ENCODE measurements at places on chromosomes 6 and 20. TPM values are rescaled to one million over a fixed set of nuclear protein-coding genes. Genes with fewer than 3 reads are reported as not detected.

The OR2J3 gene
- total RNA-seq: not detected

The SPAG4 gene
- 3.3 TPM for total RNA-seq

GRCh38 chr6:1110941-1111349 is 201.0 kb upstream of the FOXQ1 start:
- DNase-seq: no peak
- no peaks in the 10 kb centered on the region for H3K27me3 ChIP-seq
- no peaks in the 10 kb centered on the region for H3K36me3 ChIP-seq
- no peaks in the 10 kb centered on the region for H3K4me1 ChIP-seq
- H3K27ac ChIP-seq: no peak overlapping the region

GRCh38 chr20:25040438-25040831 is 17.5 kb downstream of the ACSS1 start:
- H3K27me3 ChIP-seq: no peaks in the 10 kb centered on the region
- H3K4me3 ChIP-seq: peak overlapping the region; percentile 3
- peak; percentile 95 for DNase-seq
- H3K36me3 ChIP-seq: no peaks in the 10 kb centered on the region
- H3K27ac ChIP-seq: peak overlapping the region; percentile 89

GRCh38 chr20:35446356-35447078 is 8.5 kb upstream of the GDF5 start:
- peak overlapping the region; percentile 15 for H3K4me3 ChIP-seq
- no peaks in the 10 kb centered on the region for H3K27me3 ChIP-seq
- no peak overlapping the region for H3K27ac ChIP-seq
- DNase-seq: no peak
- H3K4me1 ChIP-seq: peaks cover 5% of the 10 kb centered on the region

The DNMT3B gene
- 0.54 TPM for total RNA-seq

The CST1 gene
- total RNA-seq: not detected

The CDH4 gene
- under 0.01 TPM for total RNA-seq

- peak overlapping the region; percentile 81 for H3K27ac ChIP-seq
- no peaks in the 10 kb centered on the region for H3K27me3 ChIP-seq
- peaks cover 33% of the 10 kb centered on the region for H3K4me1 ChIP-seq
Measured at GRCh38 chr6:169528755-169529154, 173.1 kb downstream of the WDR27 start.

DNA sequence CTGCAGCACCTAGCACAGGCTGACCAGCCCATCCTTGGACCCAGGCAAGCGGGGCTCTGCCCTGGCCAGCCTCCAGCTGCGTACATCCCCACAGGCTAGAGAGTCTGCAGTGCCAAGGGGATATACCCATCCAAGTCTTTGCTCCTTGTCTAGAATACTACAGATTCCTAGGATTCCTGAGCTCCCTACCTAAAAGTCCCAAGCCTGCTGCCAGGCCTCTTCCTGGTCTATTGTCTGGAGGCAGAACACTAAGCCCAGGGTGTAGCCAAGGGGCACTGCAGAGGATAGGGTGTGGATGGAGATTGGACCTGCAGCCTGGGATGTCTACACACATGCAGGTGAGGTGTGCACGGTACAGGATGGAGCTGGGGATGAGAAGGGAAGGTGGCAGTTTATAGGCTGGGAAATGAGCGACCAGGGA is 90.0 kb upstream of the SIRPA start:
- H3K27me3 ChIP-seq: no peaks in the 10 kb centered on the region
- peaks cover 23% of the 10 kb centered on the region for H3K4me1 ChIP-seq
- H3K4me3 ChIP-seq: no peak overlapping the region
- no peak for DNase-seq
- H3K36me3 ChIP-seq: no peaks in the 10 kb centered on the region

The WFDC2 gene
- 42.5 TPM for total RNA-seq

DNA sequence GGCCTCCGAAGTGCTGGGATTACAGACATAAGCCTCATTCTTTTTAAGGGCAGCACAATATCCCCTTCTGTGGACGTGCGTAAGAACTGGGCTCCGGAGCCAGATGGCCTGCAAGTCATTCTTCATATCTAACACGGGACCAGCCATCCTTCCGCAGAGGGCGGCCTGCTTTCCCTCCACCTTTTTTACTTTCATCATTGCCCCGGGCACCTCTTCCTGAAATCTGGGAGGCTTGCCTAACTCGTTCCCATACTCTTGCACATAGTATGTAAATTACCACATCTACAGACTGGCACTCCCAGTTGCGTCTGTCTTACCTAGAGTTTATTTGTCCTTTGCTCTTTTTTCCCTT is 29.9 kb upstream of the SLC23A2 start:
- no peak for DNase-seq
- no peak overlapping the region for H3K27ac ChIP-seq
- H3K4me3 ChIP-seq: no peak overlapping the region
- H3K36me3 ChIP-seq: no peaks in the 10 kb centered on the region

- H3K36me3 ChIP-seq: no peaks in the 10 kb centered on the region
- H3K4me3 ChIP-seq: no peak overlapping the region
- no peak for DNase-seq
Measured at GRCh38 chr6:32056254-32056653, 18.0 kb downstream of the CYP21A2 start.

DNA sequence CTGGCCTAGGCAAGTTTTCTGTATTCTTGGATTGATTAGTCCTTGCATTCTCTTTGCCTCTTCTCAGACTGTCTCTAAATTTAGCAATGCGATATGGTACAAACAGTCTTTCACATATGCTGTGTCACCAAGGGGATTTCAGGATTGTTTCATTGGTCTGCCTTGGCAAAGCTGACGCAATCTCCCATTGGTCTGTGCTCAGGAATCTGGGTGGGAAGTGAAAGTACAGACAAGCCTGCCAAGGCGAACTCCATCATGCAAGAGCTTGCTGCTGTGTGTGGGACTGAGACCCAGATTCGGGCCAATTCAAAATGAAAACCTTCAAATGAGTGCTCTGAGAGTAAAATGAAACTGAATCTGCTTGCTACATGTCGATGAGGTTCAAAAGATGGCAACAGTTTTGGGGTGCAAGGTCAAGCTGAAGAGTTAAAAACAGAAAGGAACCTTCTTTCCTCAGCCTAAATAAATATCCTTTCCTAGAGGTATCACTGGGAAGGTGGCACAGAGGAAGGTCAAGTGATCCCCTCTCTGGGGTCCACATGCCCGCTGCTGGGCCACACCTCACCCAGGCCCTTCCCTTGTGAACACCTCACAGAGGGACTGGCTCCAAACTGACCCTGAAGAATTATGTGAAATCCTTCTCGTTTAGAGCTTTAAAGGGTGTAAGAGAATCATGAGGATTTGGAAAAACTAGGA is 198.8 kb upstream of the PREP start:
- no peak overlapping the region for H3K4me3 ChIP-seq
- H3K27ac ChIP-seq: peak overlapping the region; percentile 56
- H3K27me3 ChIP-seq: no peaks in the 10 kb centered on the region
- H3K36me3 ChIP-seq: no peaks in the 10 kb centered on the region
- H3K4me1 ChIP-seq: no peaks in the 10 kb centered on the region
- peak; percentile 89 for DNase-seq

DNA sequence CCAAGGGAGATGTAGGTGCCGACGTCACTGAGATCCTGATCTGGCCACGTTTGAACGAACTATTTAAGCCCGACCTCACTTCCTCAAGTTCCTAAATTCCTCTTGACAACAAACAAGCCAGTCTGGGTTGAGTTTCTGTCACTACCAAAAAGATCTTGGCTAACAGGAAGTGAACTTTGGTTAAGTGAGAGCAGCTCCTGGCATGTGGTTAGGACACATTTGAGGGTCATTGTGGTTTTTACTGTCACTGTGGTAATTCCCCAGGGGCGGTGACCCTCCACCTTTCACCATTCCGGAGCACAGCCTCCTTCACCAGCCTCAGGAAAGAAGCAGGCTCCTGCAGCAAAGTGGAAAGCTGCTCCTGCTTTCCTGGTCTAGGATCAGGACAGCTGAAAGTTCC is 43.1 kb upstream of the ZNF831 start:
- H3K27ac ChIP-seq: no peak overlapping the region
- no peaks in the 10 kb centered on the region for H3K4me1 ChIP-seq
- no peaks in the 10 kb centered on the region for H3K36me3 ChIP-seq
- no peak for DNase-seq

- H3K27me3 ChIP-seq: no peaks in the 10 kb centered on the region
- no peak overlapping the region for H3K27ac ChIP-seq
- H3K4me3 ChIP-seq: no peak overlapping the region
- no peaks in the 10 kb centered on the region for H3K4me1 ChIP-seq
Measured at GRCh38 chr20:2394411-2395055, 13.8 kb downstream of the TGM6 start.

DNA sequence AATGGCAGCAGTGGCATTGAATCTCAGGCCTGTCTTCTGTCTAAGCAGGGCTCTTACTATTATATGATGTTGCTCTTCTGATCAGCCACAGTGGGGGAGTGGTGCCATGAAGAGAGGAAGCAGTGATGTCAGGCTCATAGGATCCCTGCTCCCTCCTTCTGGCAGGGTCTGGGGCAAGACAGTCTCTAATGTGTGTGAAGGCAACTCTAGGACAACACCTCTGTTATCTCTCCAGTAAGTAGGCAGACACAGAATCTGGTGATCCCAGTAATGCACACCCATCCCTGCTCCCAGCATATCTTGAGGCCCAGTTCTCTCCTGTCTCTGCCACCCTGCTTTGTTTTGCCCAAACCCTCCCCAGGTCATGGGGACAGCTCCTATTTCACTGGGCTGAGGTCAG is 8.8 kb downstream of the C20orf202 start:
- H3K27me3 ChIP-seq: peaks cover 11% of the 10 kb centered on the region
- no peak overlapping the region for H3K27ac ChIP-seq
- H3K36me3 ChIP-seq: no peaks in the 10 kb centered on the region
- DNase-seq: no peak

The TPX2 gene
- 1.8 TPM for total RNA-seq

The PKHD1 gene
- total RNA-seq: 0.66 TPM

DNA sequence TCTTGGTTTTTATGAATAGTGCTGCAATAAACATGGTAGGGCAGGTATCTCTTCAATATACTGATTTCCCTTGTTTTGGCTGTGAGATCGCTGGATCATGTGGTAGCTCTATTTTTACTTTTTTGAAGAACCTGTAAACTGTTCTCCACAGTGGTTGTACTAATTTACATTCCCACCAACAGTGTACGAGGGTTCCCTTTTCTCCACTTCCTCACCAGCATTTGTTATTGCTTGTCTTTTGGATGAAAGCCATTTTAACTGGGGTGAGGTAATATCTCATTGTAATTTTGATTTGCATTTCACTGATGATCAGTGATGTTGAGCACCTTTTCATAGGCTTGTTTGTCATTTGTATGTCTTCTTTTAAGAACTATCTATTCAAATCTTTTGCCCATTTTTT is 8.0 kb upstream of the ARG1 start:
- H3K27ac ChIP-seq: no peak overlapping the region
- no peaks in the 10 kb centered on the region for H3K36me3 ChIP-seq
- no peaks in the 10 kb centered on the region for H3K4me1 ChIP-seq

The MARCKS gene
- total RNA-seq: 43.1 TPM

Data from sigmoid colon (tissue), 7 donors.